ENCODE measurements at places on chromosomes 11 and 22.

DNA sequence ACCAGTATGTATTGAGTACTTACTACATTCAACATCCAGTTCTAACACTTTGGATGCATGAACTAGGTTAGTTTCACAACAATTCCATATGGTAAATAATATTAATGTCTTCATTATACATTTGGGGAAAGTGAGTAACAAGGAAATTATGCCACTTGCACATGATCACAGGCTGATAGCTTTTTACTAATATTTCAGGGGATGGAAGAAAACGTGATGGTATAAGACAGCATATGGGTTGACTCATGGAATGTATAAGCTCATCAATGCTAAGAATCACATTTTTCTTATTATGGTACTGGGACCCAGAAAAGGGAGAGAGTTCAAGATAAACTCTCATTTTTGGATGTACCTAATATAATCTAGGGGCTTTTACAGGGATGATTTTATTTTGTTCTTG is 188.7 kb downstream of the MIAT start:
- DNase-seq: no peak

DNA sequence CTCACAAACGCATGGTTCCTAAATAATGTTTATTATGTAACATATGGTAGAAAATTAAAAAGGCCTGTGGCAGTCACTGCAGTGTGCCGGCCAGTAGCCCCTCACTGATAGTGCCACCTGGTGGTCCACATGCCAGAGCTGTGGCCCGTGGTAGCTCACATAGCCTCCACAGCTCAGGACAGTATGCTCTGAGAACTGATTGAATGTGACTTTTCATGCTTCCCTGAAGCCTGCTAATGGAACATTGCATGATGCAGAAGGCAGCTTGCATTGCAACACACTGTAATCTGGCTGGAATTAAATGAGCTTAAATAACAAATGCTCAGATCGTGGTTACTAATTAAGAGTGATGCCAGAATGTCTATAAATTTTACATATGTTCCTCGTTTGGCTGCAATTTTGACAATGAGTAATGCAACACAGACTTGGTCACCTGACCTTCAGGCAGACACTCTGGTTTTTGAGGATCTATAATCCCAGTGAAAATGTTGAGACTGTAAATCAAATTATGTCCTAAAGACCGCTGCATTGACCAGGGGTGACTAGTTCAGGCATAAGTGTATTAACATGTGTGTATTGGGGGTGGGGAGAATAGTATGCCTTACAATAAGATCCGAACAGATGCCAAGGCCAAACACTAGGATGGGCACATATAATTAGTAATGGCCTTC is 566.4 kb downstream of the METTL15 start:
- DNase-seq: no peak

DNA sequence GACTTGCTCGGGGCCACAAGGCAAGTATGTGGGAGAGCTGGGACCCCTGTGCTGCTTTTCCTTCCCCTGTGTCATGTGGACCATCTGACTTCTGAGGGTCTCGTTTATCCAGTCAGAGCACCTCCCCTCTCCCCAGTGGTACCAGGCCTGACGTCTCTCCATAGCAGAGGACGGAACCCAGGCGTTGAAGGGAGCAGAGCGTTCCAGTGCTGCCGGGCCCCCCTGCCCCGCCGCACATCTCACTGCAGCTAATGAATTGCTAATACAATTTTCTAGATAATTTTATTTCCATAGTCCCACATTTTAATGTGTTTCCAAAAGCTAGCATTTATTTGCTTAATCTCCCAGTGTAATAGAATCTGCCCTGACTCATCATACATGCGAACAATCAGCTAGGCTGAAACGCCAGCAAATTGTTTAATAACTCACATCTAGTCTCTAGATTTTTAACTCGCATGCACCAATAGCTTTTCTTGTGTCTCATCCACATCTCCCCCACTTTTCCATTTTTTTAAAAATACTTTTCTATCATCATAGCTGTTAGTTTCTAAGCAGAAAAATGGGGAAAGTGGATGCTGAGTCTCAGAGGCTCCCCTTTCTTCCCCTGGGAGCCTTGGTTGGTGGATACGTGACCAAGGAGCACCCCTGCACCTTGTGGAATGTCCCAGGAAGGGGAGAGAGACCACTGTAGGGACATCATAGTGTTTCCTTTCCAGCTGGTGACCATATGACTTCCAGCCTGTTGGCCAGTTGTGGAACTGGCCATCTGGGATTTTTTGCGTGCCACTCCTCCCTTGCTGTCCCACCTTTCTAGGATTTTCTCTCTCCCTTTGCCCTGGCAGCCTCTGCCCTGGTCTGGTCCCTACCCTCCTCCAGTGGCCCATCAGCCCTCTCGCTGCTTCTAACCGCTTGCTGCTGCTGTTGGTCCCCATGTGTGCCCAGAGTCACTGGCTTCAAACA is 58.6 kb upstream of the NNMT start:
- DNase-seq: no peak

DNA sequence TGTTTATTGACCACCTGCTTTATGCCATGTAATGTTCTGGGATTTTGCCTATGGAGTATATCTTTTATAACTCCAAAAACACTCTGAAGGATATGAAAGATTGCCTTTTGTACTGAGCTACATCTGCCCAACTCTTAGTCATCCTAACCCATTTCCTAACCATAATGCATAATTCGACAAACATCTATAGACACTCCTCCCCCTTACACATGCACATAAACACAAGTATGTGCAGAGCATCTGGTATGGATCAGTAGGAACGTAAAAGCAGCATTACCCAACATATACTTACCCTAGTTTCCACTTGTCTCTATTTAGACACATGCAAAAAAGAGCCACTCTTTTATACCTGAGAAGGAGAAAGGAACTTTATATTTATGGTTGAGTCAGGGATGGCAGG is 272.8 kb downstream of the FAM76B start:
- no peak for DNase-seq

DNA sequence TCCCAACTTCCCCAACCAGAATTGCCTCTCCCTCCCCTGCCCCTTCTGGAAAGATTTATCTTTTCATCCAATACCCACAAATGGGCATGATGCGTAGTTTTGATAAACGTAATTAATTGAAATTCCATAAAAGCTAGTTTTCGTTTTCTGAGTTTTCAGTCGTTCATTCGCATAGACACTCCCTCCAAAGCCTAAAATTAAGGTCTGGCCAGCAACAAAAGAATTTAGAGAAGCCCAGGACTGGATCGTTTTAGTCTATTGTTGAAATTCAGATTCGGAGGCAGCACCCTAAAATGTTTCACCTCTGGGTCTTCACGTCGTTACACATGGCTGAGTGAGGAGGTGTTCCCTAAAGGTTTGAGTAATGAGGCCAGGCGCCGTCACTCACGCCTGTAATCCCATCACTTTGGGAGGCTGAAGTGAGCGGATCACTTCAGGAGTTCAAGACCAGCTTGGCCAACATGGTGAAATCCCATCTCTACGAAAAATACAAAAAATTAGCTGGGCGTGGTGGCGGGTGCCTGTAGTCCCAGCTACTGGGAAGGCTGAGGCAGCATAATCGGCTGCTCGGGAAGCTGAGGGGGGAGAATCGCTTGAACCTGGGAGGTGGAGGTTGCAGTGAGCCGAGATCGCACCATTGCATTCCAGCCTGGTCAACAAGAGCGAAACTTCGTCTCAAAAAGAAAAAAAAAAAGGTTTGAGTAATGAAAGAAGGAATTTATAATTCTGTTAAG is 589 bp upstream of the NDUFC2 start:
- no peak for DNase-seq

DNA sequence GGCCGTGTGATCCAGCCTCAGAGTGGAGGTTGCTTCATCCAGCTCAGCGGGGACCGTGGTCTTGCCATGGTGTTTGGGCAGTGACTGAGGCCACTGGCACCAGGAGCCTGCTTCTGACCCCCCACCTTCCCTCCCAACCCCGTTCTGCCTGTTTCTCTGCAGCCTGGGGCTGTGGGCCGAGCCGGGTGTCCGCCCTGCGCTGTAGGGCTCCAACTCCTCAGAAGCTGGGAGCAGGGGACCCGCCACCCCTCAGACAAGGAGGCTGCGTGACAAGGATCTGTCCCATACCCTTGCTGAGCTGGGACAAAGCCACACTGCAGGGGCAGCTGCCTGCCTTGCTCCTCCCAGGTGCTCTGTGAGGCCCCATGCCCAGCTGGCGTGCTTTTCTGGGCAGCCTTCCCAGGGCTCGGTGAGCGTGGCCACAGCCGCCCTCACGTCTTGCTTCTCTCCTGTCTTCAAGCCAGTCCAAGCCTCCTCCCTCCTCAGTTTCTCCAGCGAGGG is 11.7 kb upstream of the ARFGAP3 start:
- peak; percentile 71 for DNase-seq

DNA sequence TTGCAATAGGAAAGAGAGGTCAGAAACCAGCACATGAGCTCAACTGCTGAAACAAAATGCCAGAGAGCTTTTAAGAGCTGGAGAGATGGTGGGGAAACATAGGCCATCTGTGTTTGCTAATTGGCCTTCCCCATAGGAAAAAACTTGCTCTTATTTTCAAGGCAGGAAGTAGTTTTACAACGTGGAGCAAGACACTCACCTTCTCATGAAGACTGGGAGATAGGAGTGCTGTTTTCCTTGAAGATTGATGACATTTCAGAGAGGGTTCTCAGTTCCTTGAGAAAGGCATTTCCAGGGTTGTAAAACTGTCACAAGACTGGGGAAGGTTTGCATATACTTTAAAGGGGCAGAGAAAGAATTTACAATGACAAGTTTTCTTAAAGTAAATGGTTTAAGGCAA is 586.3 kb upstream of the RAG2 start:
- no peak for DNase-seq

DNA sequence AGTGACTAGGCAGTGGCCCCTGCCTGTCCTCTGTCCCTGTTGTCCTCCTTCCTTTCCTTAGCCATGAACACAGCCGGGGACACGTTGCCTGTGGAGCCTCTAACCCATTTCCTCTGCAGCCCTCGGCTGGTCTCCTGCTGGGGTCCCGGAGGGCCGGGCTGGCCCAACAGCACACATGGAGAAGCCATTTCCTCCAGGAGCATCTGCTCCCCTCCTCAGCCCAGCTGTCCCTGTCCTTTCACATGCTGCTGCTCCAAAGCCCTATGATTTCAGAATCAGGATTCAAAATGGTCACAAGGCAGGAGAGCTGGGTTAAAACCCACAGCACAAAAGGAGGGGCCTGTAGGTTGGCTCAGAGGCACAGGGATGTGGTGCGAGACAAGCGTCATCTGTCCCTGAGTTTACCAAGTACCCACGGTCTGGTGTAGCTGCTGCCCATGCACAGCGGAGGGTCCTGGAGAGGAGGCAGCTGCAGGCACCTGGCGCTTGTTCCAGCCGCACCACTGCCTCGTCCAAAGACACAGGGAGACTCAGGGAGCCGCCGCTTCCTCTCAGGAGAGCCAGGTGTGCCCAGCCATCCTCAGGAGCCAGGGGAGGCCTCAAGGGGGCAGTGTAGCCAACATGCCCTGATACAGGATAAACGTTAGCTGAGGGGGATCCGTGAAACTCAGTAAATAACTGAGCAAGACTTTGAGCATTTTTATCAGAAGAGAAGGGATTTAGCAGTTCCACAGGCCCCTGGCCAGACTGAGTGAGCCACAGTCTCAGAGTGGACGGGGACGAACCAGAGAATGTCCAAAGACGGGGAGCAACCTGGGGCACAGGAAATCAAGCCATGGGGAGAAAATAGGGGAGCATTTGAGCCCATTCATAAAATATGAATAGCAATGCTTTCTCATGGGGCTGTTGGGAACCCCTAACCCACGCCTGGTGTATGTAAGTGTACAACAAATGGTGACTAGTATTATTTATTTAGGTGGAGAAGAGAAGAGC is 3.9 kb upstream of the VSIG10L2 start:
- DNase-seq: peak; percentile 77

DNA sequence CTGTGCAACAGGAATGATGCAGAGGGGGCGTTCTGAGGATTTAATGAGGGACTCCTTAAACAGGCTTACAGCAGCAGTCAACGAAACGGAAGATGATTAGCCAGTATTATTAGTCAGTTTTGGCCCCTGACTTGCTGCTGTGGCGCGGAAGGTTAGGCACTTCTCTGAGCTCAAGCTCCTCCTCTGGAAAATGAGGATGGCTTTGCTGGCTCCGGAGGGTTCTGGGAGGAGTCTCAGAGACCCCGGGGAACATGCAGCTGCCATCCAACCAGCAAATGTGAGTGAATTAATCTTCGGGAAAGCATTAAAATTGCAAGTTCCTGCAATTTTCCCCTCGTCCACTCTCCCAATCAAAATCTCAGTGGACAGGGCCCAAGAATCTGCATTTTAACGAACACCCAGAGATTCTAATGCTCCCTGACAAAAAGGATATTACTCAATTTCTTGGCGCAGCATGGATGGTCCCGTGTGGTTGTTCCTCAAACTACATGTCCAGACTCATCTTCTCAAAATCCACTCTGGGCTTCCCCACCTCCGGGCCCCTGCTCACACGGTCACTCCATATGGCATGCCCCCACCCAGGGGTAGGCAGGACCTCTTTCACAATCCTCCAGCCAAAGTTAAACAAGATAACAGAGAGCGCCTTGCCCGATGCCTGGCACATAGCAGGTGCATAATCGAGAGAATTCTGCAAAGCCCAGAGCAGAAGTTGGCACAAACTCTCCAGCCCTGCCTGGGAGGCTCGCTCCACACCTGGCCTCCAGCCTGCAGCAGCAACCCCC is 6.4 kb downstream of the ELFN2 start:
- DNase-seq: no peak

- DNase-seq: no peak
Measured at GRCh38 chr11:60993615-60994014, 22.1 kb downstream of the CD6 start.

Data from SHP77 treated with DMSO at 0.1 percent for 48 hours (cell line).